ENCODE measurements at places on chromosomes 1 and 21.

- DNase-seq = no peak
Observed at GRCh38 chr1:42639116-42639515, 19.1 kb upstream of the PPIH start.

- no peak for DNase-seq
Observed at GRCh38 chr1:213507472-213508223, 456.6 kb downstream of the RPS6KC1 start.

GRCh38 chr1:178196631-178197030 lies 102.7 kb downstream of the RASAL2 start:
- no peak for DNase-seq

DNA sequence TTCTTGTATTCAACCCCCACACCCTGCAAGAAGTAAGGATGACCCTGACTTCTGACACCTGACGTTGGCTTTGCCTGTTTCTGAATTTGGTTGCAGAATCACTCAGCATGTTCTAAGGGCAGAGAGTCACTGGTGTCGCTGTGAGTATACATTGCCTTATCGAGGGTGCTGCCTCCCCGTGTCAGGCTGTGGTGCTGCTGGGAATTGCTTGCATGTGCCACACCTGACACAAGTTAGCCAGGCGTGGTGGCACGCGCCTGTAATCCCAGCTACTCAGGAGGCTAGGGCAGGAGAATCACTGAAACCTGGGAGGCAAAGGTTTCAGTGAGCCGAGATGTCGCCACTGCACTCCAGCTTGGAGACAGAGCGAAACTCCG lies 45.9 kb downstream of the WDR4 start:
- DNase-seq = no peak

GRCh38 chr21:44735821-44736220 lies 24.4 kb upstream of the TSPEAR start:
- no peak for DNase-seq

- no peak for DNase-seq
Observed at GRCh38 chr1:66809736-66810326, 8.8 kb upstream of the INSL5 start.

DNA sequence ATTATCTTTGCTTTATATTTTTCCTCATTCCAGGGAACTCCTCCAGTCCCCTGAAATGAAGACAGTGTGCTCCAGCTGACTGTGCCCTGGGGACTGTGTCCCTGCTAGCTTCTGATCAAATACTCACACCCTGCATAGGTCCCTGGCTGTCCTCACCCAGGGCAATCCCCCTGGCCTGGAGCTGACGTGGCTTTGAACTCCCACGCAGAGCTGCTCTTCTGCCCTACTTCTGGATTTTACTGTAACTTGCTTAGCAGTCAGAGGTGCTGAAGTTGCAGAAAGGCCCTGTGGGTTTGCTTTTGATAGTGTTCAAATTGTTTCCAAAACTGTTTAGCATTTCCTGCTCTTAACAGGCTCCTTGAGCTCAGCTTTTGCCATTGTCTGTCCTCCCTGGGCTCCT lies 186.5 kb downstream of the FASLG start:
- DNase-seq = peak; percentile 19

GRCh38 chr1:8965121-8965820 lies 19.6 kb downstream of the CA6 start:
- DNase-seq = no peak

GRCh38 chr1:155975375-155976061 lies 2.8 kb downstream of the ARHGEF2 start:
- DNase-seq = no peak

- no peak for DNase-seq
Observed at GRCh38 chr1:175192630-175193526, at the start of gene KIAA0040. Gene KIAA0040 (minus strand): TSS chr1:175192776. CDS start chr1:175161013, 31,763 bp downstream.

DNA sequence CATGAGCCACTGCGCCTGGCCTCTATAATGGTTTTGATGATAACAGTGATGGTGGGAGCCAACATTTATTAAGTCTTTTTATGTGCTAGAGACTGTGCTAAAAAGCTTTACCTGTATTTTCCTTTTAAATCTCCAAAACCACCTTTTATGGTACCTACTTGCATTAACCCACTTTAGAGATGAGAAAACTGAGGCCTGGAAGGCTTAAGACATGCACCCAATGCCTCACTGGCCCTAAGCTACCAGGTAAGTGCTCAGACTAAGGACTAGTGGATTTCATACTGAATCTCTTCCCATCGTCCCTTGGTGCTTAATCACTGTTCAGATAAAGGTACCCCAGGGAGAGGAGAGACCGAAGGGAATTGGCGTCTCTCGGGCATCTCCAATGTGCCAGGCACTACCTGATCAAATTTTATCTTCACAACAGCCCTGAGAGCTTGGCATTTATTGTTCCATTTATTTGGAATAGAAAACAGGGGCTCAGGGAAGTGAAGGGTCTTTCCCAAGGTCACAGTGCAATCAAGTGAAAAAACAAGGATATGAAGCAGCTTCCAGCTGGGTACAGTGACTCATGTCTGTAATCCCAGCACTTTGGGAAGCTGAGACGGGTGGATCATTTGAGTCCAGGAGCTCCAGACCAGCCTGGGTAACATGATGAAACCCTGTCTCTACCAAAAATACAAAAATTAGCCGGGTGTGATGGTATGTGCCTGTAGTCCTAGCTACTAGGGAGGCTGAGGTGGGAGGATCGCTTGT lies 84.2 kb downstream of the LACTBL1 start:
- DNase-seq = no peak

GRCh38 chr1:178614286-178614685 lies 101.4 kb downstream of the TEX35 start:
- DNase-seq = no peak

GRCh38 chr1:119782631-119783325 lies 14.1 kb upstream of the HMGCS2 start:
- DNase-seq = no peak

DNA sequence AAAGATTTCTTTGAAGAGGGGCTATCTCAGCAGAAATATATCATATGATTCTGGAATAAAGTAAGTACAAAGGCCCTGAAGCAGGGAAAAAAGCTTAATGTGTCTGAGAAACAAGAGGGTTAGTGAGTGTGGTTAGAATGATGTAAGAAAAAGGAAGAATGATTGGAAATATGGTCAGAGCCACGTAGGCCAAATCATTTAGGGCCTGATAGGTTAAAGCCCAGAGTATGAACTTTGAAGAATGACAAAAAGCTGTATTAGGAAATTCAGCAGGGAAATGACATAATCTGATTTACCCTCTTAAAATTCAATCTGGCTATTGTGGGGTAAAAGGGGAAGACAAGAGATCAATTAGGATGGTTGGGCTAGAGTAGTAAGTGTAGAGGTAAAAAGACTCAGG lies 69.0 kb upstream of the MUTYH start:
- no peak for DNase-seq

DNA sequence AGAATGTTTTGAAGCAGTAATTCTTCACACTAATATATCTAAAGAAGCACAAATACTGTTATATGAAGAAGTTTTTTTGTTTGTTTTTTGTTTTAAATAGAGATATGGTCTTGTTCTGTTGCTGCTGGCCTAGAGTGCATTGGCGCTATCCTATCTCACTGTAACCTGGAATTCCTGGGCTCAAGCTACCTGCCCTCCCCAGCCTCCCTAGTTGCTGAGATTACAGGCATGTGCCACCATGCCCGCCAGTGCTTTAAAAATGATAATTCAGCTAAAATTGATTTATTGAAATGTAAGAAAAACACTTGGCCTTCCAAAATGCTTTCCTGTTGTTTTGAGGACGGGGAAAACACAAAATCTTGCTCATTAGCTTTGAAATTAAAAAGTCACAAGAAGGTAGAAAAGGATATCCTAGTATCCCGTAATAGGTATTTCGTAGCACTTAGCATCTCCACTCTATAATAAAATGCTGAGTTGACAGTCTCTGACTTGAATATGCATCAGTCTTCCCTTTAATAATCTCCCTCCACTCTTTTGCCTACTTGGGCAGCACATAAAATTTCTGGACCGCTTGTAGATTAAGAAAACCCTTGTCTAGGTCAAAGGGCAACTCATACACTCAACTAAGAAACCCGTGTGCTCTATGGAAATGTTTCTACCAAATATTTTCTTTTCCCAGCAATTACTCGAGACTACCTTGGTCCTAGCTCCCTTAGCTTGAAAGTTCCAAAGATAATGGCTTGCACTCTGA lies 1.3 kb downstream of the SCYL3 start:
- no peak for DNase-seq

DNA sequence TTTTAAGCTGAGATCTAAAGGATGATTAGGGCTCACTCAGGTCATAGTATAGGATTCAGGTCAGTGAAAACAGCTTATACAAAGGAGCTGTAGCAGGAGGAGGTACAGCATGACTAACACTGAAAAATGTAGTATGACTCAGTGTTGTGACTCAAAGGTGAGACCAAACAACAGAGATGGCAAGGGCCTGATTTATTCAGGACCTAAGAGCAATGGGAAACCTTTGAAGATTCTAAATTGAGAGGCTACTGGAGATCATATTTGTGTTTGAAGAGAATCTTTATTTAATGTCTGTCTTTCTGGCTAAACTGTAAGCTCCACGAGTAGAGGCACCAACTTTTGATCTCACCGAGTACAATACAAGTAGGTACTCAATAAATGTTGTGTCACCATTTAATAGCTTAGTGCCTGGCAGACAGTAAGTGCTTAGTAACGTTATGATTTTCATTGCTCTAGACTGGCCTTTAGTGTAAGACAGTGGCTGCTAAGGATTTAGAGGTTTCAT lies 43.5 kb downstream of the PRKAA2 start:
- DNase-seq = no peak

- no peak for DNase-seq
Observed at GRCh38 chr21:40706806-40707655, 139.9 kb downstream of the DSCAM start.

- no peak for DNase-seq
Observed at GRCh38 chr1:57833296-57833695, 409.4 kb upstream of the DAB1 start.

GRCh38 chr1:234601301-234602017 lies 8.5 kb downstream of the IRF2BP2 start:
- DNase-seq = no peak

GRCh38 chr1:204904228-204904810 lies 33.7 kb downstream of the NFASC start:
- DNase-seq = no peak

DNA sequence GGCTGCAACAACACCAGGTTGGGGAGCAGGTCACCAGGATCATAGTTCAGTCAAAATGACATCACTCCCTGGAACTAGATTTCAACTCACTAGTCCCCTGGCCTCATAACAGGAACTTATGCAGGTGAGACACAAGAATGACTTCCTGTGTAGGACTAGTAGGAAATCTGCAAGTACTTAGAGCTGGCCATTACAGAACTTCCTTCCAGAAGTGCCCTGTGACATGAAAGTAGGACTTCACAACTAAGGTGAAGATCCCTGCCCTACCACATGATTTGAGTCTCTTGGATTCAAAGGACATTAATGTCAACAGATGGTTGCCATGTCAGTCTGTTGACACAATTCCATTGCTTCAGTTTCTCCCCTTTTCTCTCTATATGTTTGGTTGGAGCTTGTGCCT lies 223.1 kb downstream of the RPS6KC1 start:
- DNase-seq = no peak

GRCh38 chr1:32413507-32414185 lies 19.4 kb upstream of the BSDC1 start:
- DNase-seq = peak; percentile 47

Measured in stimulated activated CD4-positive, alpha-beta T cell treated with anti-CD3 and anti-CD28 coated beads, TNF-alpha, amount 100 ng/mL, for 1 hour (primary cell).